Stimulated activated CD8-positive, alpha-beta memory T cell treated with anti-CD3 and anti-CD28 coated beads, Interleukin-2, amount 100 ng/mL, for 1 hour (primary cell): ENCODE measurements at places on chromosomes 7 and 10.

DNA sequence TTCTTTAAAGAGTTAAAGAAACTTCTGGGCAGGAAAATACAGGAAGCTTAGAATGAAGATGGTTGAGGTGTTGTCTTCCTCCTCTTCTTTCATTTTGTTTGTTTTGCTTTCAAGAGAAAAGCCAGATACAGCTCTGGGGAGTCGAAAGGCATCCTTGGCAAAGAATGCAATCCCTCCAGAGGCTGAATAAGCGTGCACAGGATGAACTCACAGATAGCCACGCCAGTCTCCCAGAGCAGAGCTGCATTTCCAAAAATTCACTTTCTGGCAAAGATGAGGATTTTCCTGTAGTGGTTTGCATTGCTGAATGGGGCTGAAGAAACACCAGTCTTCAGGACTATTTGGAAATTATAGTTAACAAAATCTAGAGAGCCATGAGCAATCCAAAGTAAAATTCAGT is 336.4 kb downstream of the NRG3 start:
- no peak for DNase-seq

GRCh38 chr10:13892001-13892491 is 305.3 kb downstream of the PRPF18 start:
- no peak for DNase-seq

GRCh38 chr10:82796510-82796909 is 921.5 kb downstream of the NRG3 start:
- DNase-seq, result no peak

- DNase-seq, result no peak
Observed at GRCh38 chr10:13684806-13685482, 98.2 kb downstream of the PRPF18 start.

- DNase-seq, result no peak
Observed at GRCh38 chr10:60944058-60944909, at the start of gene RHOBTB1. TSS of gene RHOBTB1 (minus strand) at chr10:60944185. CDS start at chr10:60911542, 32,643 bp downstream.

DNA sequence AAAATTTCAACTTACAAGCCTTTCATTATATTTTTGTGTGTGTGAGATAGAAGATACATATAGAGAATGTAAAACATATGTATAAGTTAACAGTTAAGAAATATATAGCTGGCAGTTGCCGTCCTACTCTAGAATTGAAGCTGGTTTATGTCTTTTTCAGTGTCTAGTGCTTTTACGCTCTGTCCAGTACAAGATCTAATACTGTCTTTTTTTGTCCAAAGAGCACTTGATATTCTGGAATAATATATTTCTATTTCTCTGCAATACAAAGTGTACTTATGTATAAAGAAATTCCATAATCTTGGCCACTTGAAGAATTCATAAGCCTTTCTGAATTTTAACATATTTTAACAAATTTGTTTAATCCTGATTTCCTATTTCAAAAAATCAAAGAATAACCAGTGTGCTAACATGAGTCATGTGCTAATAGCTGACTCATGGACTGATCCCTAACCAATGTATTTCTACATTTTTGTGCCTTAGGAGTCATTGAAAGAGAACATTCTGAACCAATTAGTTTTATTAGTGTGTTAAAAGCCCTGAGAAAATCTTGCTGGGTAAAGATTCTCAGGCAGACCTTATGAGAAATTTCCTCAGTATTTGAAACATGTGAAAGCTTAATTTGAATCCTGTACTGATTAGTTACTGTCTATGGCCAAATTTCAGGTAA is 73.2 kb upstream of the CCAR1 start:
- no peak for DNase-seq

DNA sequence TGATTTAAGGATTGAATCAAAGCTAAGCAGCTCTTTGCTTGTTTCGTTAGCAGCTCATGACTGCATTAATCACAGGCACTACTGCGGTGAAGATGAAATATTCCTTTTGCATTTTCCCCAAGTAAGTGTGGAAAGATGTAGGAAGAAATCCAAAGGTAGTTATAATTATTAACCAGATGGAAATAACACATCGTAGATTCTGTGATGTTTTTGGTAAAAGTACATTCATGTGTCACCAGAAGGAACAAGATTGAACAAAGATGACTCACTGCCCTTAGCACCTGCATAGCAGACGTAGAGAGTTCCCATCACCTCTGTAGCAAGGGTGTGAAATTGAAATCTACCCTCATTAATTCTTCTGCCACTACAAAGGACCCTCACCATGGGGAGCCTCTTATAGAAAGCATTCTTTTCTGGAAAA is 37.1 kb downstream of the SMURF1 start:
- no peak for DNase-seq

DNA sequence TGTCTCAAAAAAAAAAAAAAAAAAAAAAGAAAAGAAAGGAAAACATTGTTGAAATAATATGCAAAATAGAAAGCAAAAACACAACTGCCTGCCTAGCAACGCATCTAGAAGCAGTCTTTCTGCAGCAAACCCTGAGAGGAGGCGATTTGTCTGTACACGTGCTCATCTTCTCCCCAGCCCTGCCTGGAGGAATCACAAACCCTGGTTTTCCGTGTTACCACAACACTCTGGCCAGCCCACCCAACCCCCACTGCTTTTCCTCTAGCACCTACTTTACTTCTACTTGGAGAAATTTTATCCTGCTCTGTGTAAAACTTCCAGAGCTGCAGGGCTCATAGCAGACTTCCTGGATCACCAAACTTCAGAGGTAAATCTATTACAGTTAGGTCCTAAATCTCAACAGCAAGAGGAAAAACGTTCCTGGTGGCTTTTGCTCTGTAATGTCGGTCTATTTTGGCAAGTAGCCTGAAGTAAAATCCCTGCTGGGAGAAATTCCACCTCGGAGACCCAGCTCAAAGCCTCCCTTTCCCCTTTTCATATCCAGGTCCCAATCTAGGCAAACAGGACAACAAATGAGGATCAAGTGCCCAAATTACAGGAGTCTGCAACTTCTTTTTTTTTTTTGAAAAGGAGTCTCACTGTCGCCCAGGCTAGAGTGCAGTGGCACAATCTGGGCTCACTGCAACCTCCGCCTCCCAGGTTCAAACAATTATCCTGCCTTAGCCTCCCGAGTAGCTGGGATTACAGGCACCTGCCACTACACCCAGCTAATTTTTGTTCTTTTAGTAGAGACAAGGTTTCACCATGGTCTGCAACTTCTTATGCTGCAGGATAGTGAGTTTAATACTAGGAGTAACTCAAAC is 91.6 kb downstream of the DNMBP start:
- no peak for DNase-seq

DNA sequence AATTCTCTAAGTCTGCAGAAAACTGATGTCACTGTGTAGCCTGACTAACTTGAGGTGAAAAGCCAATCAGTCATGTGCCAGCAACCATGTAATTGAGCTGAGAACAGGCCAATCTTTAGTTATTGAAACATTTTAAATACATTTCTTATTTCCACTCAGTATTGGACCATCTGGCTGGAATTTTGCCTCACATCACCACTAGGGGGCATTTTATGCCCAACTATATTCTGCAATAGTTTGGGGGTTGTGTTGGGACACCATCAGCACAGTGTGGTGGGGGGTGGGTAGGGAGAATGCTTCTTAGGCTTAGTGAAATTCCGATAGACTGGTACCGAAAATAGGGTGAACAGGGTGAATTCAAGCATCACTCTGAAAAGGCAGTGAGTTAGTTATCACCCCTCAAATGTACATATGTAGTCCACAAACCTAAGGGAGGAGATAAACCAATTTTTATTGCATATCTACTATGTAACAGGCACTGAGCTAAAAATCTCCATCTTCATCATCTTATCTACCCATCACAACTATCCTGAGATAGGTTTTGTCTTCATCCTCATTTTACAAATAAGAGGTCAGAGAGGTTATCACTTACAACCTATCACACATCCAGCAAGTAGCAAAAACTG is 17.8 kb downstream of the NPSR1 start:
- DNase-seq, result no peak
